ENCODE measurements at places on chromosomes 3 and 15. TPM values are rescaled to one million over a fixed set of nuclear protein-coding genes. Genes with fewer than 3 reads are reported as not detected.
A peak's percentile ranks its signal among the peaks of the same experiment; 100 is the strongest.

- peak within 1 kb of the TSS; percentile 82 for H3K4me3 ChIP-seq
- peaks cover 30% of the 10 kb centered on the region for H3K36me3 ChIP-seq
- H3K4me1 ChIP-seq = peaks cover 48% of the 10 kb centered on the region
- peak; percentile 29 for DNase-seq
These were observed at the start of gene DALRD3 for GRCh38 chr3:49017971-49018706. Gene DALRD3 (minus strand): TSS chr3:49018580. CDS start chr3:49018564, 16 bp downstream.

DNA sequence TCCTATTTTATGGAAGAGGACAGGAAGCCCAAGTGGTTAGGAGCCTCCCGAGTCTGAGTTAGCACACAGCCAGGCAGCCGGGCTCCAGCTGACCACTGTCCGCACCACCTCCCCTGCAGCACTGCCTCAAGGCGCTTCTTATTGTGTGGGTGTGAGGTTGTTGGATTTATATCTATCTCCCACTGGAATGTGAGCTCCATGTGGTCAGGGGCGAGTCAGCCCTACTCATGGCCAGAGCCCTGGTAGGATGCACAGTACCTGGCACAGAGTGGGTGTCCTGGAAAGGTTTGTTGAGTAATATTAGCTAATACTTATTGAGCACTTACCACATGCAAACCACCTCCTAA, 9.7 kb upstream of the FBLN2 start:
- peaks cover 10% of the 10 kb centered on the region for H3K4me1 ChIP-seq
- no peak overlapping the region for H3K4me3 ChIP-seq
- no peak for DNase-seq
- H3K27me3 ChIP-seq = peaks cover 7% of the 10 kb centered on the region

- no peak within 1 kb of the TSS for H3K27ac ChIP-seq
- H3K36me3 ChIP-seq = no peaks in the 10 kb centered on the region
These were observed at the start of gene GATA2 for GRCh38 chr3:128492671-128493569. Gene GATA2 (minus strand): TSS chr3:128493201. CDS start chr3:128487031, 6,170 bp downstream.

GRCh38 chr3:114127517-114127916, 51.3 kb downstream of the DRD3 start:
- H3K27me3 ChIP-seq = no peaks in the 10 kb centered on the region
- no peaks in the 10 kb centered on the region for H3K36me3 ChIP-seq
- no peak for DNase-seq
- no peak overlapping the region for H3K4me3 ChIP-seq

DNA sequence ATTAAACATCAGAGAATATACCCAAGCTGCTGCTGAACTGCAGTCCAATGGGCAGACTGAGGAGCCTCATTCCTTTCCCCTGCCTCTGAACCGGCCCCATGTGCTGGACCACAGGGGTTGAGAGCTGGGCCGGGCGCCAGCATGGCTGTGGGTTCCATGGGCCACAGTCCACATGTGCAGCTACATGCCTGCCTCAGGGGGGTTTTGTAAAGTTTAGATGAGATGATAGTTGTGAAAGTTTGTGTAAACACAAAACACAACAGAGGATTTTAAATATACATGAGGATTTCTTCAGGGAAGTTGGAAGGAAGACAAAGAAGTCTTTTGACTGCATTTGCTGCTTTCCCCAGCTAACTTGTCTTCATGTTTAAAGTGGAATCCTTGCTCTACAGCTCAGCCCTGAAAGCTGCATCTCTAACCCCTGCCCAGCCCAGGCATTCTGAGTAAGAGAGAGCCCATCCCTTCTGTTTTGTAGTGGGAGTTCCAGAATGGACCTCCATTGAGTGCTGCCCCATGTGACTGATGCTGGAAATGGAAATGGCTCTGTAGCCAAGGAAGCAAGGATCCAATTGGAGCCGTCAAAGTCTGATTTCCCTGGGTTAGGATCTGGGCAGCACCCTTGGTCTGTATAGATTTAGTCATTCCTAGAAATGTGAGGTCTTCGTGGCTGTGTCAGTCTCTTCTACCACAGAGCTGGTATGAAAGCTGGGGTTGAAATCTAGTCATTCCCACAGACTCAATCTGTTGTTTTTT, 17.5 kb downstream of the SLC12A8 start:
- no peak overlapping the region for H3K4me3 ChIP-seq
- no peaks in the 10 kb centered on the region for H3K4me1 ChIP-seq
- no peak for DNase-seq
- H3K36me3 ChIP-seq = no peaks in the 10 kb centered on the region

DNA sequence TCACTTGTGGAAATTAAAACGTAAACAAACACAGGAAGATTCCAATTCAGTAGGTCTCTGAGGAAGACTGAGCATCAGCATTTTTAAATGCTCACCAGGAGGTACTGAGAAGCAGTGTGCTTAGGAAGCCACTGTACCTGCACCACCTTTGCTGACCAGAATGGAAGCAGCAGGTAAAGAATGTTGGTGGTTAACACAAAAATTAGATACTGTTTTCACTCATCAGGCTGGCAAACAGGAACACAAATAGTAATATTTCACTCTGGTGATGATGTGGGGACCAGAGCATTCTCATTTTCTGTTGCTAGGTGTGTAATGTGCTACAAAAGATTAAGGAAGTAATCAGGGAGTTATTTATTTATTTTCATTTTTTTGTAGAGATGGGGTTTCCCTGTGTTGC, 29.9 kb upstream of the GHSR start:
- H3K27me3 ChIP-seq = no peaks in the 10 kb centered on the region
- H3K27ac ChIP-seq = no peak overlapping the region
- no peak for DNase-seq
- H3K4me3 ChIP-seq = no peak overlapping the region
- H3K4me1 ChIP-seq = no peaks in the 10 kb centered on the region
- H3K36me3 ChIP-seq = no peaks in the 10 kb centered on the region

GRCh38 chr3:83063446-83063845, 1302.0 kb upstream of the GBE1 start:
- DNase-seq = no peak
- no peaks in the 10 kb centered on the region for H3K27me3 ChIP-seq
- H3K27ac ChIP-seq = no peak overlapping the region
- H3K4me3 ChIP-seq = no peak overlapping the region
- H3K4me1 ChIP-seq = no peaks in the 10 kb centered on the region

DNA sequence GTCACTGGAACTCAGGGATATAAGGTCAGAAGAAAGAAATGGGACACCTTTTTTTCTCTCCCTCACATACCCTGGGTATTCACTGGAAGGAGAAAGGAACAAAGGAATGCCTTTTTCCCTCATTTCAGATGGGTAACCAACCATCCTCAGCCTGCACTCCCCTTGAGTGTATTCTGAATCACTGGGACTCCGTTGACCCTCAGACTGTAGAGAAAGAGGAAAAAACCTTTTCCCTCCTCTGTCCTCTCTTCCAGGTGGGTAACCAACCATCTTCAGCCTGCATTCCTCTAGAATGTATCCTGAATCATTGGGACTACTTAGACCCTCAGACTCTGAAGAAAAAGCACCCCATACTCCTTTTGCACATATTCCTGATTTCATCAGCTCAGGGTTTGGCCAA, 11.4 kb downstream of the PRR20G start:
- H3K4me1 ChIP-seq = no peaks in the 10 kb centered on the region
- H3K4me3 ChIP-seq = no peak overlapping the region
- H3K27ac ChIP-seq = no peak overlapping the region
- no peak for DNase-seq

- no peaks in the 10 kb centered on the region for H3K4me1 ChIP-seq
- H3K36me3 ChIP-seq = no peaks in the 10 kb centered on the region
These were observed 199.2 kb upstream of the TPM1 start for GRCh38 chr15:62843311-62843710.

GRCh38 chr3:113205481-113205880, 5.9 kb upstream of the BOC start:
- H3K4me3 ChIP-seq = no peak overlapping the region
- H3K4me1 ChIP-seq = no peaks in the 10 kb centered on the region
- no peaks in the 10 kb centered on the region for H3K36me3 ChIP-seq
- no peak overlapping the region for H3K27ac ChIP-seq

DNA sequence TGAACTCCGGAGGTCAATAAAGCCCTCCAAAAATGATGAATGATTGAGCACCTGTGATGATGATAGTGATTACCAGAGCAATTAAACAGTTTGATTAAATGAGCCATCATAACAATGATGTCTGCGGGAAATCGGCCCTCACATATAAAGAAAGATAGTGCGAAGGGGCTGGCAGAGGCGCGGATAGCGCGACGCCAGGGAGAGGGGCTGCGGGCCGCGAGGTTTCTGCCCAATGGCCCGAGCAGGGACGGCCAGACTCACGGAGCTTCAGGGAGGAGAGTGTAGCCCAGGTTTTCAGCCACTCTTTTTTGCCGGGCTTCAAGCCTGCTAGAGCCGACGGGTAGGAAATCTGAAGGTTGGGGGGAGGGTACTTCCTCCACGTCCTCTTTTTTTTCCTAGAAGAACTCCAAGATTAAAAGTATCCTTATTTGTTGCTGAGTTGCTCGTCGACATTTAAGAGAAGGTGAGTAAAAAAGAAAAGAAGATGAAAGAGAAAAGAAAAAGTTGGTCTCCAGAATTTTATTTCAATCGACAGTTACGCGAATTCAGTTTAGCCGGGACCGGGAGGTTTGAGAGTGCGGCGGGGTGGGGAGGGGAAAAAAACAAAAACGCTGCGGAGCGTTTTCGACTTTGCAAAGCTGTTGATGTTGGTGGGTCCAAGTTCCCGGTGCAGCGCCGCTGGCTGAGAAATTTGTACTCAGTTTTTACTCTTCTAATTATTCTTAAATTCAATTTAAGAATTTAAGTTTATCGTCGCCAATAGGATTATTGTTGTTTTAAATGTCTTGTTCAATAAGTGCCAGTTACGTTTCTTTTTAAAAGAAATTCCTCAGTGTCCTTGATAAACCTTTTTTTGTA, 2.2 kb upstream of the MEIS2 start:
- H3K27me3 ChIP-seq = peaks cover 85% of the 10 kb centered on the region
- DNase-seq = no peak
- H3K4me3 ChIP-seq = no peak overlapping the region

The CCDC54 gene
- not detected for total RNA-seq

The CSPG4 gene
- total RNA-seq = not detected

The MEX3B gene
- total RNA-seq = 5.4 TPM

The SH2D7 gene
- not detected for total RNA-seq
